ENCODE measurements at places on chromosomes 4 and X.
A peak's percentile ranks its signal among the peaks of the same experiment; 100 is the strongest.

GRCh38 chr4:165326831-165327210 is 648 bp upstream of the MSMO1 start:
- DNase-seq = peak; percentile 80

DNA sequence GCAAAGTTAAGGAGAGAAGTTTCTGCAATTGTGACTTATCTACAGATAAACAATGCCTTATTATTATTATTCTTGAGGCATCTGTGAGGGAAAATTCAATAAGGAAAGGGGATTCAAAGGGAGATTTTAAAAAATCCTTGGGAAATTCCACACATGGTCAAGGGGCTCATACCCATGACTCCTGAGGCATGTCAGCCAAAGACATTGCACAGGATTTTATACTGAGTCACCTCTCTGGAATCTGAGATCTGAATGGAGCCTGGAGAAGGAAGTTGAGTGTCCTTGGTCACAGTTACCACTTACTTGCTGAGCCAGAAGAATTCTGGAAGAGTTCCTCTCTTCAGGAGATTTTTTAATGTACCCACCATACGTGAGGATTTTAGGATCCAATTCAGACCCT is 14.4 kb upstream of the CXCL8 start:
- DNase-seq = no peak

GRCh38 chr4:152009031-152009670 is 248.3 kb upstream of the GATB start:
- DNase-seq = no peak

- DNase-seq = no peak
Observed at GRCh38 chrX:18353931-18354368, 538 bp downstream of the SCML2 start.

- DNase-seq = no peak
Observed at GRCh38 chr4:27000122-27000521, 139.5 kb downstream of the STIM2 start.

Measured in DMS79 treated with DMSO at 0.1 percent for 48 hours (cell line).